ENCODE measurements at places on chromosomes 4 and X.

DNA sequence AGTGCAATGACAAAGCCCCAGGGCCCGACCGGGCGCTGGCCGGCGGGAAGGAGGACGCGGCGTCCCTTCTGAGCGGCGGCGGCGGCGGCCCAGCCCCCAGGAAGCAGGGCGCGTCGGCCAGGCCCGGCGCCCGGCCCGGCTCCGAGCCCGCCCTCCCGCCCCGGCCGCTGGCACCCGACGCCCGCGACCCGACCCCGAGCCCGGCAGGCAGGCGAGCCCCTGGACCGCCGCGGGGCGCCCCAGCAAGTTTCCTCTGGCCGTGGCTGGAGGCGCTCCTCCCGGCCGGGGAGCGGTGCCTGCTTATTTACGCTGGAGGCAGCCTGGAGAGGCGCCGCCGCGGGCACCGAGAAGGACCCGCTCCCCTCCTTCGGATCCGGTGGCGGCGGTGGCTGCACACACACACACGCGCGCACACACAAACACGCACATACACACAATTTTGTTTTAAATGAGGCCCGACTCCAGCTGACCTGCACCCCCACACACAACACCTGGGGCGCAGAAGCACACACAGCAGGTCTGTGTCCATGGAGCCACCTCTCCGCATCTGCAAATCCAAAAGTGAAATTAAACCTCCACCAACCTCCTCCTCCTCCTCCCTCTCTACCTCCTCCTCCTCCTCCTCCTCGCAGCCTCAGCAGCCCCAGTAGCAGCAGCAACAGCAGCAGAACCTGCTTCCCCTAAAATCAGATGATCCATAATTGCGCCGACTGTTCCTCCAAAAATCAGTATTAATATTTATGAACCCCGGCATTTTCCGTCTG, 669 bp downstream of the IRF2 start:
- no peak for DNase-seq

GRCh38 chr4:88623097-88623496, 30.8 kb downstream of the HERC3 start:
- no peak for DNase-seq

GRCh38 chr4:3776166-3777032, 10.2 kb downstream of the ADRA2C start:
- no peak for DNase-seq

DNA sequence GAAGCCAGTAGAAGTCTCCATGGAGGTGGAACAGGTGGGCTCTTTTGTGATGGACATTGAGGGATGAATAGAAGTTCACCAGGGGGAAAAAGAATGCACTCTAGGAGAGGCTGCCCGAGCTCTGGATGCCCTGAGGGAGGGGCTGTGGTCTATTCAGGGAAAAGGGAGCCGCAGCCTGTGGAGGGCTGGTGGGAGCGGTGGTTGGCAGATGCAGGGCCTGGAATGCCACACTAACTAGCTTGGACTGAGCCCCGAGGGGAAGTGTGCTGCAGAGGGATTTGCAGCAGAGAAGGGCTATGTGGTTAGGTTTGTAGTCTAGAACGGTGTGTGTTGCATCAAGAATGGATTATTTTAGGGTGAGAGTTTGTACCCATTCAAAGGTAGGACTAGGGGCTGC, 29.5 kb upstream of the PSAPL1 start:
- no peak for DNase-seq

- no peak for DNase-seq
Measured at GRCh38 chrX:135536877-135537276, 16.4 kb downstream of the INTS6L start.

DNA sequence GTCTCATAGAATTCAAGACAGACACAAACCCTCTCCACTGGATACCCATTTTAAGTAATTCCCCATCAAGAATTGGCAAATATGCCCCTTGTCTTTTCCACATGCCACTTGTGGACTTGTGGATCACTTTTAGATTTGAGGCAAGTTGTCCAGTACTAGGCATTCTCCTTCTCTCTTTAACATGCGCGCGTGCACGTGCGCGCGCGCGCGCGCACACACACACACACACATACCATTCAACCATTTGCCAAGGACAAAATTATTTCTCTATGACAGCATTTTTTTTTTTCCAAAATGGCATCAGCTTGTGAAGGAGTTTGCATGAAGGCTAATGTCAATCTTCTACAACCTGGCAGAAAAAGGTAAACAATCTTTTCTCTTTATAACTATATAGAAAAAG, 1325.7 kb upstream of the IGFBP7 start:
- DNase-seq, result no peak

Measured in pulmonary artery endothelial cell (primary cell).